NCI-H187 (cell line): ENCODE measurements at places on chromosomes 3 and 15.

- DNase-seq = no peak
These were observed 10.5 kb downstream of the SQOR start for GRCh38 chr15:45645026-45645980.

- no peak for DNase-seq
These were observed 351.0 kb downstream of the MCTP2 start for GRCh38 chr15:94582368-94582767.

GRCh38 chr15:51328926-51329325 is 9.5 kb downstream of the CYP19A1 start:
- DNase-seq = no peak

GRCh38 chr3:54983266-54984099 is 55.6 kb upstream of the LRTM1 start:
- DNase-seq = no peak

- no peak for DNase-seq
These were observed 583.0 kb upstream of the GOLIM4 start for GRCh38 chr3:168678730-168679129.

- no peak for DNase-seq
These were observed 28.9 kb downstream of the ZXDC start for GRCh38 chr3:126446791-126447190.

DNA sequence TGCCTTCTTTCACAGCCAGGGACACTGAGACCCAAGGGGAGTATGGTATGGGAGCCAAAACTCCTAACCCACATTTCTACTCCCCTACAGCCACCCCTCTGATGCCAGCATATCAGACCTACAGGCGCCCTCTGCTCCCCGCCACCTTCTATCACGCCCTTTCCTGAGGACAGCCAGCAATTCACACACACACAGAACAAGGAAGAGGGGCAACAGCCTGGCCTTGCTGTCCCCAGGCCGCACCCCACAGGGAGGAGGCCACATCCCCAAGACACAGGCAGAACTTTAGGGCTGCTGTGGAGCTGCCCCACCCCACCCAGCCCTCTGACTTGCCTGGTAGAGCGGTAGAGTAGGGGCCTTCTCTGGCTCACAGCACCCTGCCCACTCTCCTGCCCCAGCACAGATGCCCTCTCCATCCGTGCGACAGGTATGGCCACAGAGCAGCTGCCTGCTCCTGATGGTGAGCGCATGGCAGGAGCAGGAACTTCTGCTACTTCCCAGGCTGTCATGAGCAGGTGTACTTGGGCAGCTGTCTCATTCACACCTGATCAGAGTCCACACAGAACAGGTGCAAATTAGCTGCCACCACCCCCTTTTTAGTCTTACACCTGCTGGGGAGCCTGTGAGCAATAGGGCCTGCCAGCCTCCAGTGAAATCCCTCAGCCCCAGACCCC is 33.4 kb downstream of the CCDC33 start:
- DNase-seq = no peak

- no peak for DNase-seq
These were observed 128.8 kb upstream of the PRR23C start for GRCh38 chr3:139173372-139174108.

- no peak for DNase-seq
These were observed 108.9 kb downstream of the ATG7 start for GRCh38 chr3:11381141-11381540.

DNA sequence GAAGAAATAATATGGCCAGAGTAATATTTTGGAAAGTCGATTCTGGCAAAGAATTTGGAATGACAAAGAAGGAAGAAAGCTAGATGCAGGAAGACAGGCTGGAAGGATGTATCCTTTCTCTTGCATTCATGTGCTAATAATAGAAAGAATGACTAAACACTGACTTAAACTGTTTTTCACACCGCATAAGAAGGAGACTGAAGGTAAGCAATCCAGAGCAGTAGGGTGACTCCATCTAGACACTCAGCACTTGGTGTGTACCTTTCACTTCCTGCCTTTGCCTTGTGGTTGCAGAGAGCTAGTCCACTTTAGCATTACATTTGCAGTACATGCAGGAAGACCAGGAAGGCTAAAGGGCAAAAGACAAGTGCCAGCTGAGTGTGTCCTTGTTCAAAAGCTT is 234.6 kb downstream of the RBMS3 start:
- no peak for DNase-seq

DNA sequence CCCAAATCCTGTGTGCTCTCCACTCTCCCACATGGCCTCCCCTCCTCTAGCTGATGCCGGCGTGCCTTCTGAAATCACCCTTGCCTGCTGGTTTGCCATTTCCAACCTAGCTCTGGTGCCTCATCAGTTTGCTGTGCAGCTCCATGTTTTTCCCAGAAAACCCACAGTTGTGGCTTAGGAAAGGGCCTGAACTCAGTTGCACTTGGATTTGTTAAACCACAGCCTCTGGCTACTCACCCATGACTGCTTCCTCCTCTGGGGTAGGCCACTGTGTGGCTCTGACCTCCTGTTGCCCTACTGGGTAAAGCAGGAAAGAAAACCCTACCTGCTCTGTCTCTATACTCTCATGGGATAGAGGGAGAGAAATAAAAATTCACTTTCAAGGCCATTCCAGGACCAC is 97.3 kb downstream of the DAPK2 start:
- no peak for DNase-seq

- no peak for DNase-seq
These were observed 273.7 kb downstream of the RBMS3 start for GRCh38 chr3:29554566-29554965.

GRCh38 chr15:51577636-51578304 is 44.8 kb downstream of the DMXL2 start:
- DNase-seq = no peak

DNA sequence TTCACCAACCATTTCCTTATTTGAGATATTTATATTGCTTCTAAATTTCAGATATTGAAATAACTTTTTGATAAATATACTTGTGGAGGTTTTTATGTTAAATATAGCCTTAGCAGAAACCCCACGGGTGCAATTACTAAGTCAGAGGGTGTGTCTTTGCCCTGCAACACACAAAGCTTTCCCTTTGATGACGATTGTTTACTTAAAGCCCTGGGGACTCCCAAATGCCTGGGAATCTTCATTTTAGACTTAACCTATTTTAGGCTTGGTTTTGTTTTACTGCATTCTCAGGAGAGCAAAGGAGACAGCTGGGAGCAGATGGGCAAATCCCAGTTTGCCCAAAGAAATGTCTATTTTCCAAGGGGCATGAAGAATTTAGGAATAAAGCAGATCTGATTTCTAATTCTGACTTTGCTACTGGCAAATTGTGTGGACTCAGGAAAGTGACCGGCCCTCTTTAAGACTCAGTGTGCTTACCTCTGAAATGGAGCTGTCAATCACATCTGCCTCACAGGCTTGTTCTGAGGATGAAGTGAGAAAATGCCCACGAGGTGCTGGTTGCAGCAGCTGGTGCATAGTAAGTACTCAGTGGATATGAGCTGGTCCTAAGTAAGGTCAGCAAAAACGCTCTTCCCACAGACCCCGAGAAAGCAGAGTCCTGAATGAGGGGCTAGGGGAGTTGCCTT is 49.3 kb upstream of the CA12 start:
- DNase-seq = no peak

DNA sequence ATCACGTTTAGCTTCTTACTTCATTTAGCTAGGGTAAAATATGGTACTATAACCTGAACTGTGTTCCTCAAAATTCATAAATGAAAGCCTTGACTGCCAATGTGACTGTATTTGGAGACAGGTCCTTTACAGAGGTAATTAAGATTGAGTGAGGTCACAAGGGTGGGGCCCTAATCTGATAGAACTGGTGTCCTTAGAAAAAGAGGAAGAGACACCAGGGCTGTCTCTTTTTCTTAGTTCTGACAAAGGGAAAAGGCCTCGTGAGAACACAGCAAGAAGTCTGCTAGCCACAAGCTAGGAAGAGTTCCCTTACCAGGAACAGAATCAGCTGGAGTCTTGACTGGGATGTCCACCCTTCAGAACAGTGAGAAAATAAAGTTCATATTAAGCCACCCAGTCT is 162.7 kb downstream of the GMNC start:
- DNase-seq = no peak

DNA sequence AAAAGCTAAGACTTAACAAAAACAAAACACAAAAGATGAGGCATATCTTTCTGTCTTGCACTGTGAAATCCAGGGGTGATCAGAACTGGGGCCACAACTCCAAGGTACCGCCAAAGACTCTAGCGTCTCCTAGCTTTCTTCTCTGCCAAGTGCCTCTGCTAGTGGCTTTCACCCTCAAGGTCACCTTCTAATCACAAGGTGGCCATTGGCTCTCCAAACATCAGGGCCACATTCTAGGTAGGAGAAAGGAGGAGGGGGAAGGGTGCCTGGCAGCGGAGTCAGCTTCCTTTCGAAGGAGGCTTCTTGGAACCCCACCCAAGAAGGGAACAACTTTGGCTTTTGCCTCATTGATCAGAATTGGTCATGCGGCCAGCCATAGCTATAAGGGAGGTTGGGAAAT is 168.8 kb upstream of the SMAD3 start:
- no peak for DNase-seq

GRCh38 chr3:140902791-140903190 is 38.8 kb upstream of the SLC25A36 start:
- no peak for DNase-seq

DNA sequence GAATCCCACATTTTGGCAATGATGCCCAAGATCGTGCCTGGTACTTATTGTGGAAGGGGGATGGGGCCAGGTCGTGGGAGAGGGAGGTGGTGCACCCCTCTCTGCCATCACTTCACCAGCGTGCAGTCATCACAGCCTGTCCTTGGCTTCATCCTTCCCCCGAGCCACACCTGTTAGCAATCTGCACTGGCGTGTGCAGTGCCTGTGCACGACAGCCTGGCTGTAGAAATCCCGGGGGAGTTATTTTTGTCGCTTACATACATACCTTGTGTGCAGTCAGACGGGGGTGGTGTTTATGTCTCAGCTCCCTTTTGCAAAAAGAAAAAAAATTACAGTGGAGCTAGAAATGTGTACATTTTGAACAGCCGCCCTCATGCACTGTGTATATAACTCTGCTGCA is 216.0 kb downstream of the TLE3 start:
- peak; percentile 40 for DNase-seq

DNA sequence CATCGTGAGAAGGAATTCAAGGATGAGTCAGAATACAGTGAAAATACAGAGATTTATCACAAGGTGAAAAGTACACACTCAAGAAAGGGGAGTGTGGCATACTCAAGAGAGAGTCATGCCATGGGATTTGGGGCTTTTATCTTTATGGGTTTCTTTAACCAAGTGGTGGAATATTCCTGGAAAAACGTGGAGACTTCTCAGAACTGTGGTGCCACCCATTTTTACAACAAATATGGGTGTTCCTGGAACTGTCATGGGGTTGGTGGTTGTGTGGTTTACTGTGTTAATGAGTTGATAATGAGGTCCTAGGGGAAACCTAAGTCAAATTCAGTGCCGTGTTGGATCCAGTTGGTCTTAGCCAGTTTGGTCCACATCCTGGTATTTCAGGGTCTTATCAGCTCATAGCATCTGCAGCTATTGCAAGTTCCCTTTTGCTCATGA is 497.2 kb downstream of the GABRG3 start:
- DNase-seq = no peak

DNA sequence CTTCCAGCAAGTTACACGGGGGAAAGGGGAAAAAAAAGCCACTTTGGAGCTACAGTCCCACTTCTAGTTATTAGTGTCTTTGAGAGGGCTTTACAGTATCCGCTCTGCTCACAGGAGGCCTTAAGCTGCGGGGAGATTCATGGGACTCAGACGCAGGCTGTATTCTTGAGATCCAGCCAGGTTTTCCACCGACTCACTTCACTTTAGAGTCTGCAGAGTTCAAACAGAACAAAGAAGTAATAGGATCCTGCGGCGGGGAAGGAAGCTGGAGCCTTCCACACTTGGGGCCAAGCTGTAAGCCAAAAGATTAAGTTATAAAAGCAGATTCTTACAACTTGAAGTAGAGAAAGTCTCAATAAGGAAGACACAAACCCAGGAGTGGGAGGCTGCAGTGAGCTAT is 60.2 kb upstream of the FAM174B start:
- DNase-seq = no peak

DNA sequence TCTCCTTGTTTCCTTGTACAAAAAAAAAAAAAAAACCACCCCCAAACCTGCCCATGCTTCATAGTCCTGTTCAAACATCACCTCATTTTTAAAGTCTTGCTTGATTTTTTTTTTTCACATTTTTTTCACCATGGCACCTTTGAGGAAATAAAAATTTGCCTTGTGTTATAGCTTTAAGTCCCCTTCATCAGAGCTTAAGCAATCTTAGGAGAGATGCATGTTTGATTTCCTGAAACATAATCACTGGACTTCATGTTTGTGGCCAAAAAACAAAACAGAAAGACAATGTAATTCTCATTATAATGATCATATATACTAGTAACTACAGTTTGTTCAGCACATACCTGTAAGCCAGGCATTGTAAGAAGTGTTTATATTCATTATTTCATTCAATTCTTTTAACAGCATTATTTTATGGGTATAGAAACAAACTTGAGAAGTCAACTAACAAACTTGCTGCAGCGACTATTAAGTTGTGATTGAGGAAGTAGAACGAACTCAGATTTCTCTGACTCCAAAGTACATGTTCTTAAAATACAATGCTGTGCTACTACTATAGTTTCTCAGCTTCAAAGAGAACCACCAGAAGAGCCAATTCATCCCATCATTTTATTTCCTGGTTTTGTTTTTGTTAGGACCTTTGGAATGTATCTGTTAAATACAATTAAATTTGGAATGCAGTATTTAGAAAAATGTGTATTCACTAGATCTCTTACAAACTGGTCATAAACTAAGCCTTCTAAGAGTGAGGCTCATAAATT is 203.8 kb downstream of the TCF12 start:
- DNase-seq = no peak

DNA sequence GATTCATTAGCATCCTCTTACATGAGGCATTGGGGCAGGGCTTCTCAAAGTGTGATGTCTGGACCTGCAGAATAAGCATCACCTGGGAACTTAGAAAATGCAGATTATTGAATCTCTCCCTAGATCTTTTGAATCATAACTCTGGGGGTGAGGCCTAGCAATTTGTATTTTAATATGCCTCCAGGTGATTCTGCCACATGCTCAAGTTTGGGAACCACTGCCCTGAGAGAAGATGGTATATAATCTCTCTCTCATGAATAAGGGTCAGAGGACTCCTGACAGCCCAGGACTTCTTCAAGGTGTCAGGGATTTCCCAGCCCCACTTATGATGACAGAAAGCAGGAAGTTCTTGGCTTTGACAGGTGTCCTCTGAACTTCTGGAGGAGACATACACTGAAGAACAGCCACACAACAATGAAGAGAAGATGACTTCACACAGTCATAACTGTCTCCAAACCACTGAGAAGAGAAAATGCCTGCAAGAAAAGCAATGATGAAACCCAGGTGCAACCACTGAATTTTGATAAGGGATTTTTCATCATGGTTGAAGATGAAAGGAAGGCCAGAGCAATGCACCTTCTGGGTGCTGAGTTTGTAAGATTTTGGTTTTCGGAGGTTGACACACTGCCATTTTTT is 211.9 kb upstream of the MRPL3 start:
- no peak for DNase-seq
